ENCODE measurements at places on chromosomes 7 and 10. TPM values are rescaled to one million over a fixed set of nuclear protein-coding genes. Genes with fewer than 3 reads are reported as not detected.

Gene SPDYE2
- total RNA-seq: not detected

Gene SKIDA1
- 0.51 TPM for total RNA-seq

GRCh38 chr7:76220185-76221057 is 18.7 kb downstream of the SRRM3 start:
- H3K27me3 ChIP-seq: peaks cover 16% of the 10 kb centered on the region
- DNase-seq: peak; percentile 58
- H3K4me1 ChIP-seq: no peaks in the 10 kb centered on the region
- H3K36me3 ChIP-seq: no peaks in the 10 kb centered on the region

DNA sequence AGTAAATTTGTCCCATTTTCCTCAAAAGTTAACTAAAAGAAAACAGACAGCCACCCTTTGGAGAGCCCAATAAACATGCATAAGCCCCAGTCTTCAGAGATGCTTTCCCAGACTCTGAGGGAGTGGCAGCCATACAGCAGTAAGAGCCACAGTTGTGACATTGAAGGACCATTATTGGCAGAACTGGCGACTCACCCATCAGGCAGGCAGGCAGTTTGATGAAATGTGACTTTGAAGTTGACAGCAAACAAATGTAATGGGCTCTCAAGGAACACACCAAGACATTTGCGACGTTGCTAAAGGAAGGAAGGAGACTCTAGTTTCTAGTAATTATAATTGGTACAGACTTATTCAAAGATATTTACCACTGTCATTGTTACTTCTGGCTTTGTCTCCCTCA is 287.5 kb upstream of the PHYHIPL start:
- no peaks in the 10 kb centered on the region for H3K36me3 ChIP-seq
- no peak overlapping the region for H3K4me3 ChIP-seq
- H3K27ac ChIP-seq: no peak overlapping the region
- no peak for DNase-seq
- H3K27me3 ChIP-seq: no peaks in the 10 kb centered on the region

- H3K27me3 ChIP-seq: peaks cover 19% of the 10 kb centered on the region
- H3K4me1 ChIP-seq: no peaks in the 10 kb centered on the region
- H3K4me3 ChIP-seq: no peak within 1 kb of the TSS
- DNase-seq: no peak
These were observed at the start of gene IKZF1 for GRCh38 chr7:50304129-50304910. TSS of gene IKZF1 (plus strand) at chr7:50304716. CDS start at chr7:50319062, 14,346 bp downstream.

DNA sequence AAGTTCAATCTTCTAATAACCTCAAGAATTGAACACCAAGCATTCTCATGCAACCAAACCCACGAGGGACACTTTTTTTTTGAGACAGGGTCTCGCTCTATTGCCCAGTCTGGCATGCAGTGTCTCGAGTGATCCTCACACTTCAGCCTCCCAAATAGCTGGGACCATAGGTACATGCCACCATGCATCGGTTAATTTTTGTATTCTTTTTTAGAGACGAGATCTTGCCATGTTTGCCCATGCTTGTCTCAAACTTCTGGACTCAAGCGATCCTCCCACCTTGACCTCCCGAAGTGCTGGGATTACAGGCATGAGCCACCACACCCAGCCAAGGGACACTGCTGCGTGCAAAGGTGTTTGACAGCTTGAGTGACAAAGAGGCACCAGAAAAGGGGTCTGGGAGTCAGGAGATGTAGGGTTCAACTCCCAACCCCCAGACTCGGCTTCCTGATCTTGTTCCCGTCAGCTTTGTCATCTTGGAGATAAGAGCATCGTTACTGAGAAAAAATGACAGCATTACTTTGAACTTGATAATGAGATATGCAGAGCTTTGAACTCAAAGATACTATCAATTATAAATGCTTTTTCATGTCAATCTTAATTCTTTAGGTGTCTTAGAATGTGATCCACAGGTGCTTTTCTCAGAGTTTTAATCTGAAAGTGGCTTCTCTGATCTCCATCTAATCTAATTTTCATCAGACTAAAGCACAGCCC is 1.6 kb upstream of the CYTH3 start:
- peaks cover 9% of the 10 kb centered on the region for H3K4me1 ChIP-seq
- H3K36me3 ChIP-seq: no peaks in the 10 kb centered on the region
- H3K4me3 ChIP-seq: no peak overlapping the region
- no peak for DNase-seq

DNA sequence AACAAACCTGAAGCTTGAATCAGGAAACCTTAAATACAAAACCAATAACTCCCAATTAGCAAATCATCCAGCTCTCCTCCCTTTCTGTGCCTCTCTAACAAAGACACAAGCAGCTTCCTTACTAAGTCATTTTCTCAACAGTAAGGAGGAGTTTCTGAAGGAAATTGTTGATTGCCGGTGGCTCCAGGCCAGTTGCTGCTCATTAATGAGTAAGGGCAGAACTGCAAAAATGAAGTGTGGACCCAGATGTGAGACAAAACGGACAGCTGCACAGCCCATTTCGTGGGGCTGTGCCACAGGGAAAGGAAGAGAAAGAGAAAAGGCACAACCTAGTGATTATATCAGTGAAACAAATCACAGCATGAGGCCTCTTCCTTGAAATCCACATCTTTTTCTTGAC is 42.8 kb upstream of the RHOBTB1 start:
- H3K36me3 ChIP-seq: no peaks in the 10 kb centered on the region
- H3K27ac ChIP-seq: no peak overlapping the region
- H3K27me3 ChIP-seq: no peaks in the 10 kb centered on the region
- no peak overlapping the region for H3K4me3 ChIP-seq

- H3K4me1 ChIP-seq: peaks cover 9% of the 10 kb centered on the region
- H3K36me3 ChIP-seq: peaks cover 4% of the 10 kb centered on the region
- peak; percentile 55 for DNase-seq
These were observed 31.2 kb downstream of the FOXK1 start for GRCh38 chr7:4713183-4713784.

DNA sequence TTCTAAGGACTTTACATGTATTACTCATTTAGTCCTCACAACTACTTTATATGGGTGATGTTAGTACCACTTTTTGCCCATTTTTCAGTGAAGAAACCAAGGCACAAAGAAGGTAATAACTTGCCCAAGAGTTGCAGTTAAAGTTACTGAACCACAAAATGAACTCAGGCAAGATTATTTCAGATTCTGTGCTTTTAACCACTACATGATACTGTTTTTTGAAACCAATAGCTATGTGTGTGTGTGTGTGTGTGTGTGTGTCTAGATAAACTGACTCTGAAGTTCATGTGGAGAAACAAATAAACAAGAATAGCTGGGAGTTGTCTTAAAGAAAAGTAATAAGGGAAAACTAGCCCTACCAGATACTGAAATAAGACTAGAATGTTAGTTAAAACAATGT is 60.8 kb upstream of the OIT3 start:
- no peaks in the 10 kb centered on the region for H3K27me3 ChIP-seq
- H3K4me3 ChIP-seq: no peak overlapping the region
- no peaks in the 10 kb centered on the region for H3K36me3 ChIP-seq
- no peak overlapping the region for H3K27ac ChIP-seq

DNA sequence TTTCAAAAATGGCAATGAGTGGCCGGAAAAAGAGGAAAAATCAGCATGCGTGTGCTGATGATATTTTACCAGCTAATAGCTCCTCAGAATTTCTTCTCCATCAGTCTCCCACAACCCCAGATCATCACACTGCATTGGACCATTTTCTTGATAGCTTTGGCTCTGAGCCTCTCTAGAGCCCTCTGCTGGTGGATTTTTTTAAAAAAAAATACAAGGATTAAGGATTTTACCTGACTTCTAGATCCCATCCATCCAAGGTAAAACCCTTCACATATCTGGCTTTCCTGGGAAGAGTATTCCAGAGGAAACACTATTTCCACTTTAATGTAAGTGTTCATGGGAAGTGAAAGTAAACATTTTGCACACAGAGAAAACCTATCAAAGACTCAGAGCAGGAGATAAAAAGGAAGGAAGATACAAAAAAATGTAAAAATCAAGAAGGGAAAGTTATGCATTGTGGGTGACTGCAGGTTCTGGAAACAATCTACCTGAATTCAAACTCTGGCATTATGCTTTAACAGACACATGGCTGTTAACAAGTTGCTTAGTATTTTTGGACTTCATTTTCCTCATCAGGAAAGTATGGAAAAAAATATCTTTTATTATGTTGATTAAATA is 380.9 kb downstream of the LRRTM3 start:
- no peak overlapping the region for H3K27ac ChIP-seq
- no peaks in the 10 kb centered on the region for H3K36me3 ChIP-seq
- H3K4me3 ChIP-seq: no peak overlapping the region
- DNase-seq: peak; percentile 2
- H3K4me1 ChIP-seq: no peaks in the 10 kb centered on the region

Data from fibroblast of lung (primary cell).